Fibroblast of lung (primary cell): ENCODE measurements at places on chromosomes 2 and 18. TPM values are rescaled to one million over a fixed set of nuclear protein-coding genes. Genes with fewer than 3 reads are reported as not detected.

Gene RESP18
- not detected in 2 replicates for total RNA-seq

Gene TMEM17
- 1.3 and 2.5 TPM in 2 replicates for total RNA-seq

Gene MAPK4
- total RNA-seq: under 0.01 TPM in 1 of 2 replicates, not detected in the other

Gene CCDC68
- total RNA-seq: 5.1 and 8.3 TPM in 2 replicates

Gene KCNE4
- 11.0 and 25.3 TPM in 2 replicates for total RNA-seq

Gene NT5DC4
- total RNA-seq: not detected in 2 replicates

Gene LIMS4
- 0.26 and 1.8 TPM in 2 replicates for total RNA-seq

Gene NEU2
- not detected in 2 replicates for total RNA-seq

Gene TTN
- total RNA-seq: 0.33 and 0.51 TPM in 2 replicates

Gene MYOM1
- 0.26 and 0.83 TPM in 2 replicates for total RNA-seq

Gene ACVR1C
- 0.26 and 0.83 TPM in 2 replicates for total RNA-seq

Gene SUCLG1
- total RNA-seq: 63.1 and 71.1 TPM in 2 replicates

Gene THOC1
- total RNA-seq: 33.9 and 35.2 TPM in 2 replicates

Gene CD28
- total RNA-seq: not detected in 2 replicates

Gene TMEM200C
- 0.17 and 0.26 TPM in 2 replicates for total RNA-seq

Gene PDCD1
- not detected in 2 replicates for total RNA-seq

Gene CCDC74A
- 5.9 and 6.7 TPM in 2 replicates for total RNA-seq

Gene CHST9
- total RNA-seq: not detected in 2 replicates

Gene CERS6
- total RNA-seq: 13.9 and 16.5 TPM in 2 replicates

Gene ITSN2
- 33.9 and 43.4 TPM in 2 replicates for total RNA-seq

Gene ARHGAP28
- total RNA-seq: 27.2 and 35.0 TPM in 2 replicates

Gene SAG
- total RNA-seq: not detected in 2 replicates

Gene GKN1
- total RNA-seq: not detected in 2 replicates

Gene MC2R
- not detected in 2 replicates for total RNA-seq

Gene SPATA3
- not detected in 2 replicates for total RNA-seq

Gene UGT1A4
- not detected in 2 replicates for total RNA-seq

Gene DNER
- 0.26 and 0.33 TPM in 2 replicates for total RNA-seq

Gene GPAT2
- total RNA-seq: 2.8 and 3.9 TPM in 2 replicates

Gene GPR45
- total RNA-seq: not detected in 2 replicates

Gene MERTK
- total RNA-seq: 1.8 and 6.6 TPM in 2 replicates

Gene AMER3
- total RNA-seq: not detected in 2 replicates

Gene PIAS2
- 12.8 and 14.4 TPM in 2 replicates for total RNA-seq

Gene SOCS6
- total RNA-seq: 37.0 and 44.1 TPM in 2 replicates

Gene SPC25
- 0.99 TPM in 1 of 2 replicates, not detected in the other for total RNA-seq

Gene PARD3B
- 14.9 and 20.6 TPM in 2 replicates for total RNA-seq

Gene MFSD6
- total RNA-seq: 15.2 and 31.4 TPM in 2 replicates

Gene HOXD4
- not detected in 2 replicates for total RNA-seq

Gene MDH1B
- 0.99 and 1.8 TPM in 2 replicates for total RNA-seq

Gene CHN1
- total RNA-seq: 59.1 and 203 TPM in 2 replicates

Gene LRP1B
- total RNA-seq: under 0.01 TPM in 2 replicates

Gene RNF25
- total RNA-seq: 26.7 and 39.1 TPM in 2 replicates

Gene DSG1
- not detected in 2 replicates for total RNA-seq

Gene NTSR2
- under 0.01 TPM in 1 of 2 replicates, not detected in the other for total RNA-seq

Gene GALR1
- not detected in 2 replicates for total RNA-seq

Gene BCL11A
- under 0.01 and 0.17 TPM in 2 replicates for total RNA-seq
